Stimulated activated CD4-positive, alpha-beta T cell treated with anti-CD3 and anti-CD28 coated beads, Interleukin-2, amount 100 ng/mL, for 48 hours (primary cell): ENCODE measurements at places on chromosomes 7 and 10.

DNA sequence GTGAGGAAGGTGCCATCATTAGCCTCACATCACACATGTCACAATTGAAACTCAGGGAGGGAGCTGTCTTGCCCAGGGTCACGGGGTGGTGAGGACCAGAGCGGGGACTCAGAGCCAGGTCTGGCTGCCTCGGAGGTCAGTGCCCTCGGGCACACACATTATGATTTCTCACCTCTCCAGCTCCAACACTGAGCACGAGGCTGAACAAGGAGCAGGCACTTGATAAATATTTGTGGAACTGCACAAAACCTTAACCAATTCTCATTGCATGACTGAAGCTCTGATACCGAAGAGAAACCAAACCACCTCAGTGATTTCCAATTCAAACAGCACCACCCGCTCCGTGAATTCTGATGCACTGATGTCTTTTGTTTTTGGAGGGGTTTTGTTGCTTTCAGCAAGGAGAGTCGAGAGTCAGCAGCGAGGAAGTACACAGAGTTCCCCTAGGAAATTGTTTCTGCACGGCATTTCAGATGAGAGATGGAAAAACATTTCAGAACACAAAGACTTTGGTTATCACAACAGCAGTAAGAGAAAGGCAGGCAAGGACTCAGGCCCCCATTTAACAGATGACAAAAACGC is 55.3 kb upstream of the ZMIZ1 start:
- DNase-seq: no peak

DNA sequence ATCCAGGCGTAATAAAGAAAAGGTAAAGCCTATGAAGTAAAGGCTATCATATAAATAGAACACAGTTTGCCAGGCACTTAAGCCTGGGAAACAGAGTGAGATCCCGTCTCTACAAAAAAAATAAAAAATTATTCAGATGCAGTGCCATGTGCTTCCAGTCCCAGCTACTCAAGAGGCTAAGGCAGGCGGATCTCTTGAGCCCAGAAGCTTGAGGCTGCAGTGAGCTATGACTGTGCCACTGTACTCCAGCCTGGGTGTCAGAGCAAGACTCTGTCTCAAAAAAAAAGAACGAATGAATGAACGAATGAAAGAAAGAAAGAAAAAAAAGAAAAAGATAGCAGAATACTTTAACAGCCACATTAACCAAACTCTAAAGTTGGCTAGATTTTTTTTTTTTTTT is 67.2 kb upstream of the MRLN start:
- no peak for DNase-seq

- DNase-seq: no peak
These were observed 1.3 kb downstream of the COL1A2 start for GRCh38 chr7:94396037-94396431.

- DNase-seq: no peak
These were observed at the start of gene MACC1 for GRCh38 chr7:20217193-20217948. TSS of gene MACC1 (minus strand) at chr7:20217384. CDS start at chr7:20161862, 55,522 bp downstream.

DNA sequence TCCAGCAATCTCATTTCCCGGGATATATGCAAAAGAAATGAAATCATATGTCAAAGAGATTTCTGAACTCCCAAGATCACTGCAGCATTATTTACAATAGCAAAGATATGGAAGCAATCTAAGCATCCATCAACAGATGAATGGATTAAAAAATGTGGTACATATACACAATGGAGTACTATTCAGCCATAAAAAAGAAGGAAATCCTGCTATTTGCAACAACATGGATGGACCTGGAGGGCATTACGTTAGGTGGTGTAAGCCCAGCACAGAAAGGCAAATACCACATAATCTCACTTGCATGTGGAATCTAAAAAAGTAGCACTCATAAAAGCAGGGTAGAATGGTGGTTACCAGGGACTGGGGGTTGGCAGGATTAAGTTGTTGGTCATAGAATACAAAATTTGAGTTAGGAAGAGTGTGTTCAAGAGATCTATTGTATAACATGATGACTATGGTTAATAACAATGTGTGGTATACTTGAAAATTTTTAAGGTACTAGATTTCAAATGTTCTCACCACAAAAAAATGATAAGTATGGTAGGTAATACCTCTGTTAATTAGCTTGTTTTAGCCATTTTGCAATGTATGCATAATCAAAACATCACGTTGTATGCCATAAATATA is 32.9 kb upstream of the EIF5AL1 start:
- DNase-seq: no peak

DNA sequence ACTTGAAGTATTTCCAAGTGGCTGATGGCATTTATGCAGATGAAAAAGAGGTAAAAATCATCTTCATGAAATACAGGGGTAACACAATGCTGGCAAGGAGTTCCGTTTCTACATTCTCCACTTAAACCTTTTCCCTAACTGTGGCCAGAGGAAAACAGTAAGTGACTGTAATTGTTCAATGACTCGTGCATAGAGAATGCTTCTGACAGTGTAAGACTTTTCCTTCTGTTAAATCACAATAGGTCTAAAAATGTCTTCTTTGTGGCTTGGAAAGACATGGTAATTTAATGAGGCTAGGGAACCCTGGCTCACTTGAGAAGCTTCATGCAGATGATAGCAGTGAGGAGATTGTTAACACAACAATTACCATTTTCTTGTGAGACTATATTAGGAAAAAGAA is 50.3 kb upstream of the RSU1 start:
- no peak for DNase-seq

DNA sequence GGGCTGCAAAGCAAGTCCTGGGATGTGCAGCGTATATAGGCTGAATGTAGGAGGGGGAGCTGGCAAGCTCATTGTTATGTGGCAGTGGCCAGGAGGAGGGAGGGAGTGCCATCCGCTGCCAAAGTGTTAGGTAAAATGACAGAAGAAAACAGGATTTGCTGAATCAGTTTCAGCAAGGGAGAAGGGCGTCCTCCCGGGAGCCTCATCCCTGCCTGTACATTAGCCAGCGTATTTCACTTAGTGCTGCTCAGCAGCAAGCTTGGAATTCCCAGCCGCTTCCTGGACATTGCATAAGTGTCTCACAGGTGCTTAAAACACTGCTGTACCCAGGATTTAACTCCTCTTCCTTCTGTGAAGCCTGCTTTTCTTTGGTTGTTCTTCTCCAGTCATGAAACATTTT is 2.5 kb downstream of the NIPSNAP2 start:
- DNase-seq: no peak

- no peak for DNase-seq
These were observed 173.0 kb upstream of the NEBL start for GRCh38 chr10:21069929-21070700.

DNA sequence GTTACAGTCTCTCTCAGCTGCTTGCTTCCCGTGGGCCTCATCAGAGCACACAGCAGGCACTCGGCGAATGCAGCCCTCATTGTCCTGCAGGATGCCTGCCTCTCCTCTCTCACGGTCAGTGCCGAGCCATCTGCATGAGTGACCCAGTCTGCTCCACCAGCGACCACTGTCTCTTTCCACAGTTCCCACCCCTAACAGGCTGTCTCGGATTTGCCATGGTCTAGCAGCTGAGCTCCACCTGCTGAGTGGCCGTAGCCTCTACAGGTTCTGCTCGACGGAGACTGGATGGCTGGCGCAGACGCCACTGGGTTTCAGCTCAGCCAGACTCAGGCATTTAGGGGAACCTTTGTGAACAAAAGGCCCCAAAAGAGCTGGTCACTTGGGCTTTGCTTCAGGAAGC is 209.4 kb upstream of the FOXK1 start:
- no peak for DNase-seq
